K562 (cell line): ENCODE measurements at places on chromosomes 13 and 19. TPM values are rescaled to one million over a fixed set of nuclear protein-coding genes. Genes with fewer than 3 reads are reported as not detected.

GRCh38 chr13:83272076-83272475 lies 610.2 kb downstream of the SLITRK1 start:
- no peak for DNase-seq

DNA sequence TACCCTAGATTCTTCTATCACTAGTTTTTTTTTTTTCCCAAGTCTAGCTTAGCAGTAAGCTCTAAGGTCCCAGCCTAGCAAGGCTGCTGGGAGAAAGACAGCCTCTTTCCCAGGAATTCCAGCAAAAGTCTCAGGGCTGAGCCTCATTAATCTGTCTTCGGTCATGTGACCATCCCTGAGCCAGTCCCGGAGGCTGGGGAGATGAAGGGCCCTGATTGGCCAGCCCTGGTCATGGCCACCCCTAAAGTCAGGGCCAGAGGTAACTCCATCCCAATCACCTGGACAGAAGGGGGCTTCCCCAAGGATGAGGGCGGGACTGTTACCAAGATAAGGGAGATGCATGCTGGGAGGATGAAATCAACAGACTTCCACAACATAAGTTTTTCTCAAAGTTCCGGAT lies 43.3 kb downstream of the CCNE1 start:
- no peak for DNase-seq

GRCh38 chr13:45402641-45403040 lies 15.5 kb downstream of the SLC25A30 start:
- DNase-seq = no peak

DNA sequence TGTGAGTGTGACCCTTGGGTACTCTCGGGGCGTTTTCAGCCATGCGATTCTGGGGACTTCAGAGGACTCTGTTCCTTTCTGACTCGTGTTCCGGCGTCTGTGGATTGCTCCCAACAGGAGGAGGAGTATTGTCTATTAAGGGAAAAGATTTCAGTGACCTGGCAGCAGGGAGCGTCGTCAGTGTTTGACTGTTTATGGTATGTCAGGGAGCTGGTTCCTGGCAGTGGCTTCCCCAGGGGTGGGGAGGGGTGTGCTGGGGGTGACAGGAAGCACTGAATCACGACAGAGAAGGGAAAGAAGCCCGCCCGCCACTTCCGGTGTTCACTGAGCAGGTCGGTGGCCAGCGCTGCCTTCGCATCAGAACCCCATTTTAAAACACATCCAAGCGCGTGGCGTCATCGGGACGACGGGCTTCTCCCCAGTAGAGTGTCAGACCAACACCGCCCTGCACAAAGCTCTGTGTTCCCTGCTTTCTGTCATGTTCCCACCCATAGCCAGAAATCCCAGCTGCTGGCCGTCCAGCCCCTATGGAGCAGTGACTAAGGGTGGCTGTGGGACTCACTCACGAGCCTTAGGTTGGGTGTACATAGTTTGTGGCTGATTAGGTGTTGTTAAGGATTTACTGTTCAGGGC lies 33.8 kb downstream of the COL4A2 start:
- DNase-seq = no peak

GRCh38 chr19:4206818-4207484 lies 22.4 kb upstream of the EBI3 start:
- DNase-seq = peak; percentile 62

GRCh38 chr19:1854542-1855039 lies 6.3 kb upstream of the REXO1 start:
- no peak for DNase-seq

DNA sequence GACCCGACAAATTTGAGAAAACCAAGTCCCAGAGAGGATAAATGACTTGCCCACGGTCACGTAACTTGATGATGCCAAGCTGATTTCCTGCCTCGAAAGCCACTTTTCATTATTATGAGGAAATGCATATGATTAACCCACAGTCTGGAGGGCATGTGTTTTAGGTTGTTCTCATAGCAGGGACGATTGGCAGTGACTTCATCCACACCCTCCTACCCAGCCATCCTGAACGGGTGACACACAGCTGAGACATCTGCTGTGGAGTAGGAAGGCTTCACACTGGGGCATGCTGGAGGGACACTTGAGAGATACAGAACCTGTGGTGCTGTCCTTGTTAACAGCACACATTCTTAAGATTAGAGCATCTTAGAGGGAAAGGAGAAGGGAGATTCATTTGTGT lies 65.4 kb upstream of the WDFY2 start:
- no peak for DNase-seq

GRCh38 chr19:16509141-16510061 lies 13.2 kb downstream of the C19orf44 start:
- no peak for DNase-seq

GRCh38 chr13:64052521-64052920 lies 2636.9 kb upstream of the PCDH20 start:
- no peak for DNase-seq

GRCh38 chr19:1009041-1009980 lies 9.1 kb downstream of the GRIN3B start:
- DNase-seq = no peak

DNA sequence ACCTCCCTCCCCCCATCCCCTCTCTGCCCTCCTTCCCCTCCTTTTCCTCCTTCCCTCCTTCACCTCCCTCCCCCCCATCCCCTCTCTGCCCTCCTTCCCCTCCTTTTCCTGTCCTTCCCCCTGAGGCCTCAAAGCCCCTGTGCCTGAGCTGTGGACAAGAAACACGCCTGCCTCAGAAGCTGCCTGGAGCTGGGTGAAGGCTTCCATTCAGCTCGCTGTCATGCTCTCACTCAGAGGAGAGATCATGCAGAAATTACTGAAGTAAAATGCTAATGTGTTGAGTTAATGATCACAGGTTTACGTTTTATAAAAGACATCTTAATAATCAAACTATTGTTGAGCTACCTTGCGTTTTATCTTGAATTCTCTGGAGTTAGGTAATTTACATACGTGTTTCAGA lies 114.5 kb downstream of the ATP11A start:
- no peak for DNase-seq

GRCh38 chr19:3368441-3368795 lies 2.0 kb downstream of the NFIC start:
- peak; percentile 41 for DNase-seq

DNA sequence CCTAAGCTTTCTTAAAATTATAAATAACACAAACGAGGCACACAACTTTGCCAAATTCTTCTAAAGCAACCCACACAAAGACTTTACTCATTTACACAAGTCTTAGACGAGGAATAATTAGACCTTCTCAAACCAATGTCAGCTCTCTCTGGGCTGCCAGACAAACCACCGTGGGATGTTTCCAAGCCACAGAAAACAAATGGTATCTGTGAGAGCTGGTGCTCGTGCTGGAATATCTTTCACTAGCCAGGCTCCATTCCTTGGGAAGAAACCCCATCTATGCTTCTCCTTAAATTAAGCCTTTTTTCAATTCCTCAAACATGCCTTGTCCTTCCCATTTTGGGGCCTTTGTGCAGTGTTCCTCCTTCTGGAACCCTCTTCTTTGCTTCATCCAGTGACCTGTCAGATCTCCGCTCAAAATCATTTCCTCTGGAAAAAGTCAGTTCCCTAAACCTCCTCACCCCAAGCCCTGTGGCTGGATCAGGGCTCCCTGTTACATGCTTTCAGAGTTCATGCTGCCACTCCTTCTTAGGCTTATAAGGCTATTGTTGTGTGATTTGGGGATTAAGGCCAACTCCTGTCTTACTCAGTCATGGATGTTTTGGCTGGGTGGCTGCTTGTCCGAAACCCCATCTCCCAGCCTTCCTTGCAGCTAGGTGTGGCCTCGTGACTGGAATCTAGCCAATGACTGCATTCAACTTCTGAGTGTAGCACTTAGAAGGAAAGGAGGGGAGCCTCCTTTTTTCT lies 64.2 kb upstream of the GTF2F2 start:
- peak; percentile 9 for DNase-seq

- no peak for DNase-seq
Measured at GRCh38 chr19:32372726-32373517, 27.5 kb downstream of the ZNF507 start.

DNA sequence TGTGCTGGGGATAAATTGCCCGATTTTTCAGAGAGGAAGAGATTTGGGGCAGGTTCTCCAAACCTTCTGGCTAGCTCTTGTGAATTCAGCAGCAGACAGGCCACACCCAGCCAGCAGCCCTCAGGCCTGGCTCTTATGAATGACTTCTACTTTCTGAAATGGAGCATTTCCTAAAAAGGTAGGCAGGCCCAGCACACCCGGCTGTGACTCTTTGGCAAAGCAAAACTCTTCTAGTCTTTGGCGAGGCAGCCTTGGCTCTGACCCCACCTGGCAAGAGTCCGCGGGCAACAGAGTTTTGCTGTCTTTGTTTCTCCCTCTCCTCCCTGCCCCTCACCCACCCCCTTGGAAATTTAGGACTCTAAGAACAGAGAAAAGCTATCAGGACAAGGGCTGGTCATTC lies 221.2 kb downstream of the ZNF536 start:
- no peak for DNase-seq

GRCh38 chr19:41307090-41307875 lies 2.7 kb upstream of the CCDC97 start:
- DNase-seq = no peak

DNA sequence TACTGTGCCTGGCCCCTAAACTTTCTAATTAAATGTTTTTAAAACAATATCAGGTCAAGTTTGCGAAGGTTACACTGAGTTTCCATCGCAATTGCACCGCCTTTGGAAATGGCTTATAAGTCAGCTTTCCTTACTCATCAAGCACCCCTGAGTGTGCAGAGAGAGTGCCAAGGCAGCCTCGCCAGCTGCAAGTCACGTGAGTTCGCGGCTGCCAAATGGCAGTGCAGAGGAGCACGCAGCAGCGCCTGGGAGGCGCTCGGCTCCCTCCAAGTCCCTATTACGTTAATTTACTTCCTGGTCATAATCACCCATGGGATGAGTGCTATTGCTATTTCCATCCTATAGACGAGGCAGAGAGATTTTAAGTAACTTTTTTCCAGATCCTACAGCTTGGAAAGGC lies 319.6 kb downstream of the TEX29 start:
- DNase-seq = no peak

GRCh38 chr19:9205501-9206113 lies 13.8 kb downstream of the OR7D4 start:
- DNase-seq = peak; percentile 53

Gene CAB39L
- 1.4 and 1.5 TPM in 2 replicates for total RNA-seq

Gene ZNF581
- 35.7 and 39.4 TPM in 2 replicates for total RNA-seq

Gene CATSPERD
- total RNA-seq = not detected in 2 replicates

Gene CYSLTR2
- not detected in 2 replicates for total RNA-seq

Gene RFXAP
- 7.0 and 9.7 TPM in 2 replicates for total RNA-seq

Gene METTL21C
- total RNA-seq = not detected in 2 replicates

Gene ZNF223
- 0.35 and 0.85 TPM in 2 replicates for total RNA-seq

Gene PLEKHF1
- total RNA-seq = 12.7 and 15.1 TPM in 2 replicates

Gene PEAK3
- 0.13 and 0.40 TPM in 2 replicates for total RNA-seq

Gene SIAH3
- total RNA-seq = not detected in 2 replicates
